ENCODE measurements at places on chromosomes 3 and 15. TPM values are rescaled to one million over a fixed set of nuclear protein-coding genes. Genes with fewer than 3 reads are reported as not detected.
A peak's percentile ranks its signal among the peaks of the same experiment; 100 is the strongest.

The SH2D7 gene
- polyA plus RNA-seq, result not detected

The CFAP100 gene
- not detected for polyA plus RNA-seq

DNA sequence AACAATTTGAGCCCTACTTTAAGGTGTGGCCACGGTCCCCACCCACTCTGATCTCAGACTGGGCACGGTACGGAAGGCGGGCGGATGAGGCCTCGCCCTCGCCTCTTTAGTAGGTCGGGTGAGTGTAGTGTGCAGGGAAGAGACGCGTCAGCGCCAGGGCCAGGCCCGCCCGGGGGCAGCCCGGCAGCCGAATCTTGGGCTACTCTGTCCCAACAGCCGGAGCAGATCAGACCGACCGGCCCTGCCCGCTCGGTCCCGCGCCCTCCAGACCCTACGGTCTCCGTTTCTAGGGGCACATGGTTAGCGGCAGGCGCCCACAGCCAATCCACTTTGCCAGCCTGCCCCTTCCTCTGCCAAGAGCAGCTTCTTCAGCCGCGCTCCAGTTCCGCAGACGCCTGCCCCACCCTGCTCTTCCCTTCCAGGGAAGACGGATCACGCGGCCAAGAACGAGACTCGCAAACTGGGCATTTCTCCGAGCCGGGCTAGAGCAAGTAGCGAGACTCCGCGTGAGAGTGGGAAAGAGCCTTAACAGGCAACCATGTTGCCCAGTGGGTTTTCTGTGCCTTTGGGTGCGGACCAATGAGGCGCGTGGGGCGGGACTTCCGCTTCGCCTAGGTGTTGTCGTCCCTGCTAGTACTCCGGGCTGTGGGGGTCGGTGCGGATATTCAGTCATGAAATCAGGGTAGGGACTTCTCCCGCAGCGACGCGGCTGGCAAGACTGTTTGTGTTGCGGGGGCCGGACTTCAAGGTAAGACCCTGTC is at the start of gene RNF13:
Gene RNF13, plus strand, starts transcription at position 610 of the 761 bp plus-strand sequence. CDS start 32,812 bp downstream, outside the sequence.
- peak; percentile 93 for DNase-seq

DNA sequence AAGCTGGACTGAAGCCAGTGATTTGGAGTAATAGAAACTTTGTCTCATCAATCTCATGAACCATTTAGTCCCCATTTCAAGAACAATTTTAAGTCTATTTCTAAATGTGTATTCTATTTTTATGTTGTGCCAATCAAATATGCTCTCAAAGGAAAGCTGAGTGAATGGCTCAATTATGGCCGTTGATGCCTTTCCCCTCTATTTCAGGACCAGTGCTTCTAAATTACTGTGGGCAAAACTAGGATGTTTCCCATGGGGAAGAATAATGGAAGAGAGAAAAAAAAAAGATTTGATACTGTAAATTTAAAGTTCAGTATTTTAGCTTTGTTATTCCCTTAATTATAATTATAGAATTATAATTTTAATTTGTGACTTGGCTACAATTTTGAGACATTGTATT is 110.1 kb downstream of the CADM2 start:
- no peak for DNase-seq

- no peak for DNase-seq
These were observed 7.0 kb upstream of the CTSH start for GRCh38 chr15:78951841-78952238.

The TMEM212 gene
- not detected for polyA plus RNA-seq

All from B cell (primary cell).